ENCODE measurements at places on chromosomes 1 and 21.
A peak's percentile ranks its signal among the peaks of the same experiment; 100 is the strongest.

GRCh38 chr1:225422031-225422605 lies 5.7 kb downstream of the LBR start:
- DNase-seq, result no peak

- no peak for DNase-seq
These were observed 528.1 kb downstream of the KIF26B start for GRCh38 chr1:245682638-245683628.

DNA sequence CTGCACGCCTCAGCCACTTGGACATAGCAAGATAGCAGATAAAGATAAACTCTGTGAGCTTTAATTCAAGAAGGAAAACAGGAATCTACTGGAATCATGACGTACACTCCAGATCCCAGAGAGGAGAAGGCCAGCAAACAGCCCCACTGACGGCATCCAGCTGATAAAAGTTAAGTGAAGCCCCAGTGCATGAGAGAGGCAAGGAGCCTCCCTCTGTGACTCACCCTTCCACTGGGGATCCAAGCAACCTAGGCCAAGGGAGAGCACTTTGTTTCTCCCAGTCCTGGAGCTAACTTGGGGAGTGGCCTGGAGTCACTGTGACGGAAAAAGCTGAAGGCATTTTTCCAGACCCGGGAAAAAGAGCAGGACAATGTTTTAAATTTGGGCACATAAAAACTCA lies 270.0 kb downstream of the AKT3 start:
- DNase-seq, result peak; percentile 23

GRCh38 chr1:33902486-33903209 lies 38.8 kb downstream of the HMGB4 start:
- no peak for DNase-seq

DNA sequence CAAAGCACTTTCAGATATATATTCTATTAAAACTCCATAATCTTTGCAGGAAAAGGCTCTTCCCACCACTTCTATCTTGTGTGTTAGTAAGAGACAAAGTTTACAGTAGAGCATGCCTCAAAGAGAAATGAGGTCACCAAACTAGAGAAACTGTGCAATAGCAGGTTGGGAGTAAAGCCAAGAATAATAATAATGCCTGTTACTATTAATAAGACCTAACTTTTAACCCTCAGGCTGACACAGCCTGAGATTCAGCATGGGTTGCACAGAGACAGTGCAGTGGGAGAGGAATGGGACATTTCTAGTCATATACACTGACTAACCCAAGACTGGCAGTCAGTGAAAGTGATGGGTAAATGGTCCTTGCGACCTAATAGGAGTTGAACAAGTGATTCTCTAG lies 320.2 kb upstream of the NFIA start:
- DNase-seq, result no peak

DNA sequence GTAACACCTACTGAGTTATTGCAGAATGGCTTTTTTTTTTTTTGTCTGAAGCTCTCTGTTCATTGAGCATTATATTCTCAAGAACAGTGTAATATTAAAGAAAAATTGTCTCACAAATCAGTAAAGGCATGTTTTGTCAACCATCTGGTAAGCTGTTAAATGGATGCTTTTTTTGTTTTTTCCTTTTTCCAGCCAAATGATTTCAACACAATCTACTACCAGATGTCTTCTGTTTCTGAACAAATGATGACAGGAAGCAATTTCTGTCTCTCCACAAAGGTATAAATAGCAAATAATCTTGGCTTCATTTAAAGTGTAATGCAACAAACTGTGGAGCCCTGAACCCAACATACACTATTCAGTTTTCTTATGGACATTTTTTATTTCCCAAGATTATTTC lies 78.6 kb upstream of the RGS2 start:
- no peak for DNase-seq

- no peak for DNase-seq
These were observed 60.7 kb upstream of the GOLT1A start for GRCh38 chr1:204274446-204274845.

DNA sequence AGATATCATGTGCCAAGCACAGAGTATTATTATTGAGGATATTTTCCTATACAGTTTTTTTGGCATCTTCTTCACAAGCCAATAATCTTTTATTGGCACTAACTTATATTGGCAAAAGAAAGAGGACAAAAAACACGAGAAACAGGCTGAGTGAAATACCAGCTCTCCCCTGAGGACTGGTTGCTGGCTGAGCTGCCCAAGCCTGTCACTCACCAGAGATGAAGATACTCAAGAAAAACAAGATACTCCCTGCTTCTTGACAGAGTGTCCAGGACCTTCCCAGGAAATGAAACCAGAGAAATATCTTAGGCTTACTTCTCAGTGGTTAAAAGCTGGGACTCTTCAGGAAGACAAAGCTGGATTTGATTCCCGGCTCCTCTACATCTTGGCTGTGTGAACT lies 35.9 kb upstream of the ATP1B1 start:
- DNase-seq, result no peak

DNA sequence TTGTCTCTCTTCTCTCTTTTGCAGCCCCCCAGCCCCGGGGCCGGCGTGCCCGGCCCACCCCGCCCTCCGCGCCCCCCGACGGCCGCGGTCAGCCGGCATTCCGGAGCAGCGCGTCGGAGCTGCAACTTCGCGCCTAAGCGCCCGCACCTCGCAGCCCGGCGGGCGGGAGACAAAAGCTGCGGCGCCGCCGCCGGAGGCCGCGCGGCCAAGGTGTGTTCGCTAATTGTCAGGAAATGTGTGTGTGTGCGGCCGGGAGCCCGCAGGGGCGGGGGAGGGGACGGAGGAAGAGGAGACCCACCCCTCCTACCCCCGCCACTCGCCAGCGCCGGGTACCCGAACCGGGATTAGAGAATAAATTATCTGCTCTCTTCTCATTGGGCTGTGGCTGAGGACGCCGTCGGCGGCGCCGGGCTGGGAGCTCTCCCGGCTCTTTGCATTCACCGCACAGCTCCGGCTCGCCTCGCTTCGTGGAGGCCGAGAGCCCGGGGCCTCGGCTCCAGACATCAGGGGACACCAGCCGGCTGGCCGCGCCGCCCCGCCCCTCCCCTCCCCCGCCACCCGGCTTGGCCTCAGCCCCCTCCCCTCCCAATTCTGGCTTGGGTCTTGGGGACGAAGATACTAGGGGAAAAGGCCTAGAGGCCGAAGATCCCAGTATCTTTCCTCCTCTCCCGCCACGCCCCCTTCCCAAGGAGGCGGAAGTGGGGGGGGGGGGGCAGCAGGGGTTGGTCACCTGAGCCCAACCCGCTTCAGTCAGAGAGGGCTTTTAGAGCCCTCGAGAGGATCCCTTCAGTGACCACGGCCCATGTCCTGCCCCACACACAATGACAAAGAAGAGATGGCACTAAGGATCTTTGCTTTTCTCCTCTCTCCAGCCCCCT lies 1.3 kb upstream of the BLACAT1 start:
- no peak for DNase-seq

GRCh38 chr1:56986397-56986796 lies 20.6 kb upstream of the C8B start:
- DNase-seq, result no peak

GRCh38 chr1:3614755-3615742 lies 3.7 kb upstream of the MEGF6 start:
- DNase-seq, result peak; percentile 47

DNA sequence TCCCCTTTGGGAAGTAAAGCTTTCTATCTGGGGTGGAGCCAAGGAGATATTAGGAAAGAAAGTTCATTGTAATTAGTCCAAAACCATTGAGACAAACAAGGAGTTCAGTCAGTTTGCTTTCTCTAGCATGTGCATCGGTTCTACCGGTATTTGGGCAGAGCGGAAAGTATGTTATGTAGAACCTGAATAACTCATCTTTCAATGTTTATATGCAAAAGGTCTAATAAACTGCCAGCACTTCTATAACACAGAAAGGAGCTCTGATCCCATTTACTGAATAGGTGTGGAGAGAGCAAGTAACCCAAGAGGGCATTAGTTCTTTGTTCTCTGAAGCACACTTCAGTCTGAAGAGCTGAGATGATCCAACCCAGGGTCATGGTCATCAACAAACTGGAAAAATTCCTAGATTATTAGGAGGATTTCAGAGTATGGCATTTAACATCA lies 3.5 kb downstream of the TGFB2 start:
- no peak for DNase-seq

- DNase-seq, result no peak
These were observed 7.9 kb upstream of the PLA2G2C start for GRCh38 chr1:20194224-20194623.

GRCh38 chr1:115647507-115647906 lies 5.7 kb downstream of the VANGL1 start:
- DNase-seq, result no peak

GRCh38 chr1:214977110-214977509 lies 105.4 kb upstream of the KCNK2 start:
- no peak for DNase-seq

- peak; percentile 37 for DNase-seq
These were observed 23.3 kb downstream of the KIRREL1 start for GRCh38 chr1:158016651-158017335.

DNA sequence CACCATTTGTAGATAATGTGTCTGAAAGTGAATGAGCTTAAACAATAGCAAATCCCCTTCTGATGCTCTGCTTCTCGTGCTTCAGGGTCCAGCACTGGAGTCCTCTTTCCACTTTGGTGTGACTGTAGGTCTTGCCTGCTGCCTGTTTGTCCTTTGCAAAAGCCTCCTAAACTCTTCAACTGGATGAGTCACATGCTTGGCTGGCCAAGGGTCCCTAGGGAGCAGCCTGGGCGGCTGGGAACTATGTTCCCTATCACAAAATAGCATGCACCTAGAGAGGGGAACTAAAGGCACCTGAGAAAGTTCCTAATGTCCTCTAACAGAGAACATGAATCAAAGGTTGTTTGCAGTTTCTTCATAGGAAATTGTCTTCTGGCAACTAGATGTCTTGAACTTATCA lies 607.2 kb upstream of the PLXNA2 start:
- no peak for DNase-seq

GRCh38 chr1:21270086-21270689 lies 20.1 kb downstream of the ECE1 start:
- peak; percentile 72 for DNase-seq

GRCh38 chr1:170267317-170267716 lies 121.6 kb downstream of the NTMT2 start:
- peak; percentile 1 for DNase-seq

- peak; percentile 30 for DNase-seq
These were observed 25.8 kb downstream of the DHCR24 start for GRCh38 chr1:54861070-54861761.

GRCh38 chr1:160131803-160132565 lies 16.4 kb downstream of the ATP1A2 start:
- DNase-seq, result no peak

- no peak for DNase-seq
These were observed 1.9 kb upstream of the SLC27A3 start for GRCh38 chr1:153773096-153773921.

DNA sequence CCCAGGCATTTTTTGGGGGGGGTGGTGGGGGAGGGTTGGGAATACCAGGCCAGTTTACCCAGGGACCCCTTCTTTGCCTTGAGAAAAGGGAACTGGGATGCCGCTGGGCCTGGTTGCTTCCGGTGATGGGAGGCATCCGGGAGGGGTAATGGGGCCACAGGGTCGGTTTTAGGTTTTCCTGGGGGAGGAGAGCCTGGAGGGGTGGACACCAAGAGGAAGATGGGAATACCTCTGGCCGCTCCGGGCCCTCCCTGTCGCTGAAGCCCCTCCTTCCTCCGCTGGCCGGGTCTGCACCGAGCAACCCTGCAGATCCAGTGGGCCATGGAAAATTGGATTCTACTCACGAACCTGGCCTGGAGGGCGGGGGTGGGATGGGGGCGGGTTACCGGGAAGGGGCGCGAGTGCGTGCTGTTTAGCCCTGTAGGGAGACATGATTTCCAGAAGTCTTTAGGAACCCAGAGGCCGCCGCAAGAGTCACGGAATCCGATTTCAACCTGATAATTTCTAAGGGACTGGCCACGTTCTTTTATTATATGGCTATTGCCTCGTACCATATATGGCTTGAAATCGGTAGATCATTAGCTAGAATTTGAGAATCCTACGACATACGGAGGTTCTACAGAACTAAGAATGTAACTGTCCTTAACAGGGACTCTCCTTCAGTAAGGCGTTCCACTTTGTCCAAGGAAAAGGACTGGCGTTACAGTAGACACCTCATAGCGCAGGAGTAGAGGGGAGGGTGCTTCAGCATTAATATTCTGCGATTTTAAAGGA lies 749 bp downstream of the AKIRIN1 start:
- DNase-seq, result peak; percentile 56

DNA sequence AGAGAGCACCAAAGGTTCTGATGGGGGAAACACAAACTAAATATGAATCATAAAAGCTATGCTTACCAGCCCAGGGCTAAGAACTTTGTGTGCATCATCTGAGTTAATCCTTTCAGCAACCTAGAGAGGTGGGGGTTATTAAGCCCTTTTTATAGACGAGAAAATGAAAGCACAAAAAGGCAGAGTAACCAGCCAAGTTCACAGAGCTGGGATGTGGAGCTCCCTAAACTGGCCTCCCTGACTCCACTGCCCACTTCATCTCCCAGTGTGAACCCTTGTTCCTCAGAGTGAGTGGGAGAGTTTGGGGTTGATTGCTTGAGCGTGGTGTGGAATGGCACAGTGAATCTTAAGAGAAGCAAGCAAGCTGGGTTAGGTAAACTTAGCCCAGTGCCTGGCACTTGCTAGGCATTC lies 10.8 kb upstream of the BCAR3 start:
- DNase-seq, result peak; percentile 87

DNA sequence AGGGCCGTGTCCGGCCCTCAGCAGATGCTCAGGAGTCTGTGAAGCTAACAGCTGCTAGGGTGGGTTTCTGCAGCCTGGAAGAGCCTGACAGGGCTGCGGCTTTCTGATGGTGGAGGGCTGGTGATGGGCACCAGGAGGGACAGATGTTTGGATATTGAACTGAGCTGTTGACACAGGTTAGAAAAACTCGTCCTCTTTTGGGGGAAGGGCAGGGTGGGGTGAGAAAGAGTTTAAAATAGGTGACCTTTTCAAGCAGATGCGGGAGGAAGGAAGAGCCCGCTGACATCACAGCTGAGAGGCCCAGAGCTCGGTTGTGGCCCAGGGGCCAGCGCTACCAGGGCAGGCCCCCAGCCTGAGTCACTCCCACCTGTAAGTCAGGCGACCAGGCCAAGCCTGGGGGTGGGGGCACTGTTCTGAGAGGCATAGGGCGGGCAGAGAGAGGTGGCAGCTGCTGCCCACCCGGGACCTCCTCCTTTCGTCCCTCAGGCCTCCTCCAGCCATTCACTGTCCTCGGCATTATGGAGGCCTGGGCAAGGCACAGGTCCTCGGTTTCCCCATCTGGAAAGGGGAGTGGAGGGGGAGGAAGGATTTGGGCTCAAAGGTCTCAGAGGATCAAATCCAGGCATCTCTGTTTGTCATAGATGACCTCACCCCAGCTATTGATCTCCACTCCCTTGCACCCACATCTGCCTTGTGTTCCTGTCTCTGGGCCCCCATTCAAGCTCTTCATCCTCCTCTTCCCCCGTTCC lies 32.3 kb upstream of the ID3 start:
- no peak for DNase-seq

DNA sequence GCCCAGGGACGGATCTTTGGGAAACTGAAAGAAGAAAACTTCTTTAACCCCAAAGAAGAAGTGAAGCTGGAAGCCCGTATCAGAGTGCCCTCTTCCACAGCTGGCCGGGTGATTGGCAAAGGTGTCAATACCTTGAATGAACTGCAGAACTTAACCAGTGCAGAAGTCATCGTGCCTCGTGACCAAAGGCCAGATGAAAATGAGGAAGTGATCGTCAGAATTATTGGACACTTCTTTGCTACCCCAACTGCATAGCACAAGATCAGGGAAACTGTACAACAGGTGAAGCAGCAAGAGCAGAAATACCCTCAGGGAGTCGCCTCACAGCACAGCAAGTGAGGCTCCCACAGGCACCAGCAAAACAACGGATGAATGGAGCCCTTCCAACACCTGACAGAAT lies 114.0 kb downstream of the NBPF12 start:
- DNase-seq, result no peak

GRCh38 chr1:152013664-152014237 lies 20.1 kb upstream of the S100A10 start:
- peak; percentile 69 for DNase-seq
